ENCODE measurements at places on chromosomes 5 and 9. TPM values are rescaled to one million over a fixed set of nuclear protein-coding genes. Genes with fewer than 3 reads are reported as not detected.

- H3K36me3 ChIP-seq, result no peaks in the 10 kb centered on the region
- no peak overlapping the region for H3K27ac ChIP-seq
- no peaks in the 10 kb centered on the region for H3K27me3 ChIP-seq
- no peaks in the 10 kb centered on the region for H3K4me1 ChIP-seq
- no peak overlapping the region for H3K4me3 ChIP-seq
- DNase-seq, result no peak
Observed at GRCh38 chr5:135669416-135669815, 90.6 kb upstream of the CXCL14 start.

DNA sequence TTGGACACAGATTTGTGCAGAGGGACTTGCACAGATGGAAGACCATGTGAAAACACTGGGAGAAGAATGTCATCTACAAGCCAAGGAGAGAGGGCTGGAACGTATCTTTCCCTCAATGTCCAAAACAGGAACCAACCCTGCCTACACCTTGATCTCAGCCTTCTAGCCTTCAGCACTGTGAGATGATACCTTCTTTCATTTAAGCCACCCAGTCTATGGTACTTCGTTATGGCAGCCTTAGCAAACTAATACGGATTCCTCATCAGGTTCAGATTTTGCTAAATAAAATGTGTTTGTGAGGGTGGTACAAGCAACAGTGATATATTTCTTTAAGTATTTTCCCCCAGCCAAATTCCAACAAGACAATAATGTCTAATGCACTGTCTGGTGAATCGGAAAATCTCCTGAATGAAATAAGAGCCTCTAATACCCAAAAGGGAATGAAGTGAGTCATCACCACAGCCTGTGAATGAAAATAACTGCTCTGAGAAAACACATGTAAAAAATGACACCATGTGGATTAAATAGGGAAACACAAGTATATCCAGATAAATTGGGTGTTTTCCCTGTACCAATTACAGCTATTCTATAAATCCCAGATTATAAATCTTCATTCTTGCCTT lies 182.8 kb upstream of the TARS1 start:
- no peaks in the 10 kb centered on the region for H3K36me3 ChIP-seq
- no peak overlapping the region for H3K27ac ChIP-seq
- no peak overlapping the region for H3K4me3 ChIP-seq
- H3K4me1 ChIP-seq, result no peaks in the 10 kb centered on the region
- DNase-seq, result no peak

- no peak overlapping the region for H3K4me3 ChIP-seq
- H3K4me1 ChIP-seq, result no peaks in the 10 kb centered on the region
- DNase-seq, result no peak
- no peaks in the 10 kb centered on the region for H3K36me3 ChIP-seq
Observed at GRCh38 chr9:126563556-126563955, 50.2 kb upstream of the LMX1B start.

- no peak overlapping the region for H3K4me3 ChIP-seq
- no peaks in the 10 kb centered on the region for H3K27me3 ChIP-seq
- no peak overlapping the region for H3K27ac ChIP-seq
- no peaks in the 10 kb centered on the region for H3K4me1 ChIP-seq
- no peak for DNase-seq
- no peaks in the 10 kb centered on the region for H3K36me3 ChIP-seq
Observed at GRCh38 chr5:79081779-79082178, 12.2 kb downstream of the BHMT2 start.

DNA sequence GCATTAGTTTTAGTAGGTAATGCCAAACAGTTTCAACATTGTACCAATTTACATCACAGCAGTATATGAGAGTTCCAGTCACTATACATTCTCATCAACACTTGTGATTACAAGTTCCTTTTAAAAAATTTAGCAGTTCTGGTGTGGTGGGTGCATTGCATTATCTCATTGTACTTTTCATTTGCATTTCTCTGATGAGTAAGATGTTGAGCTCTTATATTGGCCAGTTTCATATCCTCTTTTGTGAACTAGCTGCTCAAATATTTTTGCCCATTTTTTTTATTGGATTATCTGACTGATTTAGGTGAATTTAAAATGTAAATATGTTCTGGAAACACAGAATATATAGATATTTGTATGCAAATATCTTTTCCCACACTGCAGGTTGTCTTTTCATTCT lies 160.9 kb upstream of the NR3C1 start:
- no peaks in the 10 kb centered on the region for H3K4me1 ChIP-seq
- no peak for DNase-seq
- no peaks in the 10 kb centered on the region for H3K27me3 ChIP-seq
- H3K27ac ChIP-seq, result no peak overlapping the region
- H3K36me3 ChIP-seq, result no peaks in the 10 kb centered on the region
- no peak overlapping the region for H3K4me3 ChIP-seq

The CD14 gene
- total RNA-seq, result 80.2 TPM

The NKD2 gene
- total RNA-seq, result 0.60 TPM

The TAF7 gene
- 49.5 TPM for total RNA-seq

The CCL21 gene
- 14.0 TPM for total RNA-seq
